ENCODE measurements at places on chromosomes 2 and 18.

DNA sequence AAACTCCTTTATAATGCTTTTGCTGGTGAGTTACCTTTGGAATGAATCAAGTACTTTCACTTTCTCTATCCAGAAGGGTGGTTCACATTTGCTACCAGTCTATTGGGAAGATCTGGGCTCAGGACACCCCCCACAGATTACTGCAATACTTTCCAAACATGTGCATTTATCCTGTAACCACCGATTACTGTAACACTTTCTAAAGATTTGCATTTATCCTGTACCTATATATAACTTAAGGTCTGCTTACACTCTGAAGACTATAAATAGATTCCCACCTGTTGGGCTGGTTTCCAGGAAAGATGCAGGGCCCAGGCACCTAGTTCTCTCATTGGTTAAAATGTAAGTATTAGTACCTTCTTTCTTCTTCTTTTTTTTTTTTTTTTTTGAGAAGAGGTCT lies 113.0 kb upstream of the NEDD4L start:
- DNase-seq: no peak

GRCh38 chr2:59570818-59571217 lies 982.6 kb downstream of the BCL11A start:
- no peak for DNase-seq

DNA sequence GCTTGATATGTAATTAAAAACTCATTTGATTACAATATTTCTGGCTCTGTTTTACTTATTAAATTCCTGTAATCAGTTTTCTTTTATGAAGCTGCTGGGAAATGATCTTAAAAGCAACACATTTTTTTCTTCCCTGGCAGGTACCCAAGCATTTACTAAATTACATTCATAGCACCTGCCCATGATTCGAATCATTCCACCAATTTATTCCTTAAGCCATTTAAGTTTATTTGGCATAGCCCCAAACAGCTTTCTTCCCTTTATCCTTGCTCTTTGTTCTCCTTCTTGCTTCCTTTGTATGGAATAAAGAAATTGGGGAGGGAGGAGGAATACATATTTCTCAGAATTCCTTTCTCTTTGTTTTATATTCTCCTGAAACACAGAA lies 241.3 kb downstream of the AGPS start:
- no peak for DNase-seq

GRCh38 chr2:101337877-101338276 lies 29.4 kb upstream of the RNF149 start:
- no peak for DNase-seq

DNA sequence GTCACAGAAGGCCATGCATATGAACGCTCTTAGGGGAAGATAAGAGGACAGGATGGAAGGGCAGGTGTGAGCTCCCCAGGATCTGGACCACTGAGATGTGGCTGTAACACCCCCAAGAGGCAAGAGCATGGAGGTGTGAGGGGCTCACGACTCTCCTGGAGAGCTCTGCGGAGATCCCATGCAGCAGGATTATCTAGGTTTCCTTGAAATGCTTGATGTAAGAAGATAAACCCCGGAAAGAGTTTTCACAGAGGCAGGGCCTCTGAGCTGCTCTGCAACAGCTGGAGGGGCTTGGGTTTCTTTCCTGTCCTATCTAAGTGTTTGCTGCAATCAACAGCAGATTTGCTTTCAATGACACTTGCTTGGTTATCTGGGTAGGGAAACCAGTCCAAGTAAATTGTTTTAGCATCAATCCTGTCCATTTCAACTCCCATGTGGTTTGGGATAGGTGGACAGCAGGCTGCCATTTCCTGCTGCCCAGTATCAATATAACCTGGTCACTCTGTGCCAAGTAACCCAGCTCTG lies 138.9 kb downstream of the SMAD2 start:
- DNase-seq: no peak

DNA sequence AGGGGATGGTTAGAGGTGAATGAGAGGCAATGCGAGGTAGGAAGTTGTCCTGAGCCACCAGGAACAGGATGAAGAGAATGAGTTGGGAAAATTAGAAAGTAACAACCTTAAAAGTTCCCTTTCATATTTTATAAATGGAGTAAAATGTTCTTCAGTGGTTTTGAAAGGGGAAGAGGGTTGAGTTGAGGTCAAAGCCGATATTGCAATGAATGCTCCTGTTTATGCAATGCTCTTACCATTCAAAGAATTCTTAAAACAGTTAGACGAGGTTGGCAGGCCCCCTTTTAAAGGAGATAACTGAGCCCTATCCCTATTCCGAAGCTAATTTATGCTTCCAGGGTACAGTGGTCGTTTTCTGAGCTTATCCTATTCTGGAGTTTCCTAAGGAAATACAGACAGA lies 2110.3 kb upstream of the CELF4 start:
- DNase-seq: no peak

GRCh38 chr2:205358351-205358815 lies 323.9 kb upstream of the NRP2 start:
- DNase-seq: peak; percentile 21

- no peak for DNase-seq
These were observed 339.2 kb downstream of the EN1 start for GRCh38 chr2:118508282-118508681.

DNA sequence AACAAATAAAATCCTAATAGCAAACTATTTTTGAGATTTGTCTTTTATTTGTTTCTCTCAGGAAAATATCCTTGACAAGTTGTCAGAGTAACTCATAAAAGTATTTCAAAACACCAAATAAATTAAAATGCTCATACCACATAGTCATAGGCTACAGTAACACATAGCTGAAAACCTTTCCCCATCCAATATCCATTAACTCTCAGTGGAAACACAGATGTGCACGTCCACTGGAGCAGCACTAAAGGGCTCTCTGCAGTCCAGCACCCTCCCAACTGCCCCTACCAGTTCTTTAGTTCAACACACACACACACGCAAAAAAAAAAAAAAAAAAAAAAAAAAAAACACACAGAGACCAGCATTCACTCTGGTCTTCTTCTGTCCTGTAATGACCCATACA lies 879 bp upstream of the XDH start:
- DNase-seq: peak; percentile 72

- no peak for DNase-seq
These were observed 441.7 kb upstream of the SMIM21 start for GRCh38 chr18:75869162-75869561.

GRCh38 chr2:216950547-216950946 lies 90.7 kb upstream of the TNP1 start:
- DNase-seq: no peak

- no peak for DNase-seq
These were observed 318.7 kb upstream of the ID2 start for GRCh38 chr2:8363161-8363560.

GRCh38 chr18:9240270-9240669 lies 94.3 kb upstream of the TWSG1 start:
- no peak for DNase-seq

DNA sequence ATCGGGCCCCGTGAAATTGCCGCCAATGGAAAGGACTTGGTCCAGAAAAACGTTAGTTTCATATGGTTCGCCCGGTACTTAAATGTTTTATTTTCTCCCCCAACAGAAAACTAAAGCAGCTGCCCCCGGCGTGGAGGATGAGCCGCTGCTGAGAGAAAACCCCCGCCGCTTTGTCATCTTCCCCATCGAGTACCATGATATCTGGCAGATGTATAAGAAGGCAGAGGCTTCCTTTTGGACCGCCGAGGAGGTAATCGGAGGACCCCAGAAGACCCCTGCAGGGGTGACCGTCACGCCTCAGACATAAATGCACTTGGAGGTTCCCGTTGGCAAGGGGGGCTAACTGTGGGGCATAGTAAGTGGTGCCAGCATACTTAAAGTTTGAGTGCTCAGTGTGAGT lies 742 bp downstream of the RRM2 start:
- no peak for DNase-seq

GRCh38 chr2:80643598-80643997 lies 339.0 kb upstream of the LRRTM1 start:
- no peak for DNase-seq

- DNase-seq: peak; percentile 57
These were observed 51.2 kb downstream of the SPIRE1 start for GRCh38 chr18:12606592-12607315.

GRCh38 chr2:98216616-98217015 lies 129.6 kb upstream of the CNGA3 start:
- no peak for DNase-seq

- no peak for DNase-seq
These were observed 16.3 kb downstream of the NRP2 start for GRCh38 chr2:205698286-205699268.

DNA sequence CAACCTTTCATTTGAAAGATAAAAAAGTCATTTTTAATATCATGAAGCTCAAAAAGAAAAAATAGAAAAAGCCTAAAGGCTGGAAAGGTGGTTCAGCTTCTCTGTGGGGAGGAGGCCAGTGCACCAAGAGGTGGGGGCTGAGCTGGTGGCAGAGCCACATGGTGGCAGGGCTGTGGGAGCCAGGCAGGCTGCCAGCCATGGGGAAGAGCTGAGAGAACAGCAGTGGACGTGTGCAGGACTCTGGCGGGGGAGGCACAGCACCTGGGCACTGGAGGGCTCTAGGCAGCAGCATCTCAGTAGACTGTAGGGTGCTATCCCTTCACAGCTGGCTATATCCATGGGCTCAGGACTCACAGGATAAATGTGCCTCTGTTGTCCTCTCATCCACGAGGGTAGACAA lies 47.8 kb downstream of the STK25 start:
- DNase-seq: no peak

DNA sequence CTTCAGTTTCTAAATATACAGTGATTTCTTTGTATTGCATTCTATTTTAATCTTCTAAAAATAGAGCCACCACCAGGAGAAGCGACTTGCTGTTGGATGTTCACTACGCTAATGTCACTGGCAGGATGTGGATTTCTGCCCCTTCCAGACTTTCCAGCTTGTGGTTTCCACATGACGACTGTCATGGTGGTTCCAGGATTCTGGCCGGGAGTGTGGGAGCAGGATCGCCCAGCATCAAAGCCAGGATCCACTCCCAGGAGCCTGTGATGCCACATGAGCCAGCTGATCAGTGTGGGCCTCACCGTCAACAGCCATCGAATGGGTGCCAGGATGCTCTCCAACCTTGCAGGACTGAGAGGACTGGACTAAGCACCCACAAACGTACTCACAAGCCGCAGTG lies 148.8 kb downstream of the HDAC4 start:
- DNase-seq: no peak

DNA sequence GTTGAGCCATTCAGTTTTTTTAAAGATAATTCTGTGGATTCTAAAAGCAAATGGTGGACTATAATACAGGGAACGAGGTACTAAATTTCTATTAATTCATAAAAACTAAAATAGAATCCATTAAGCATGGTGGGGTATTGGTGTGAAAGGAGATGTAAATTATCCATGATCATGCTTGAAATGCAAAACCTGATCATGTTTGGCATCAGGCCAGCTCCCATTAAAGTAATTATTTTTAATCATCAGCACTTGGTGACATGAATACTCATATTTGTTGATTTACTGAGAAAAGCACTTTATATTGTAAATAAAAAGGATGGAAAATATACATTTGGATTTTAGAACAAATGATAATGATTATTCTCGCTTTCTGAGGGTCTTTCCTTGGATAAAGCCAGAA lies 232.3 kb upstream of the MEIS1 start:
- DNase-seq: no peak

GRCh38 chr18:39713961-39714360 lies 2148.4 kb upstream of the CELF4 start:
- DNase-seq: no peak

DNA sequence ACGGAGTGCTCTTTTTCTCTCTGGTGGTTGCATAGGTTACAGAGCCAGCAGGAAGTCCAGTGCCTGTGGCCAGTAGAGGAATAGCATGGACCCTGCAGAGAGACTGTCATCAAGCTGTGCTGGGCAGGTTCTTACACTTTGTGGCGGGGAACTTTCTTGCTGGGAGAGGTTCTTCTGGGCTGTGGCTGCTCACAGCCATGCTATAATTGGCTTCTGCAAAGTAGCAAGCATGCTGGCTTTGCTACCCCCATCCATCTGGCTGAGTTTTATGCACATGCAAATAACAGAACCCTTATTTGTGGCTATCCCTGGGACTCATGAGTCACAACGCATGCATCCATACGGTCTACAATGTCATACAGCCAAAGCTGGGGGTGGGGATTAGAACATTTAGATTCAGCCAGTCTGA lies 68.9 kb downstream of the PLCL1 start:
- peak; percentile 18 for DNase-seq

DNA sequence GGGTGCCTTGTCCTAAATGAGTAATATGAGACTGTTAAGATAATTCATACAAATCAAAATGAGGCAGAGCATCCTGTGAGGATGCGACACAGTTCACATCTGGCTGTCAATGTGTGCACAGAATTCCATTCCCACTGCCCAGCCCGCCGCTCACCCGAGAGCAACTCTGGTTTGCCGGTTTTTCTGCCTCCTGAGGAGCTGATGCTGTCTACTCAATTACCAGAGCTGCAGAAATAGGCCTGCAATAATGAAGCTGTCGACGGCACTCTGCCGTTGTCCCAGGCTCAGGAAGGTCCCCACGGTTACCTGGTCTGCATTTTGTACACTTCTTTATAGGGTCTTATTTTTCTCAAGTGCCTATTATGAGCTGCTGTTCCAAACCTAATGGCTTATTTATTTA lies 55.7 kb upstream of the LYPD1 start:
- DNase-seq: no peak

DNA sequence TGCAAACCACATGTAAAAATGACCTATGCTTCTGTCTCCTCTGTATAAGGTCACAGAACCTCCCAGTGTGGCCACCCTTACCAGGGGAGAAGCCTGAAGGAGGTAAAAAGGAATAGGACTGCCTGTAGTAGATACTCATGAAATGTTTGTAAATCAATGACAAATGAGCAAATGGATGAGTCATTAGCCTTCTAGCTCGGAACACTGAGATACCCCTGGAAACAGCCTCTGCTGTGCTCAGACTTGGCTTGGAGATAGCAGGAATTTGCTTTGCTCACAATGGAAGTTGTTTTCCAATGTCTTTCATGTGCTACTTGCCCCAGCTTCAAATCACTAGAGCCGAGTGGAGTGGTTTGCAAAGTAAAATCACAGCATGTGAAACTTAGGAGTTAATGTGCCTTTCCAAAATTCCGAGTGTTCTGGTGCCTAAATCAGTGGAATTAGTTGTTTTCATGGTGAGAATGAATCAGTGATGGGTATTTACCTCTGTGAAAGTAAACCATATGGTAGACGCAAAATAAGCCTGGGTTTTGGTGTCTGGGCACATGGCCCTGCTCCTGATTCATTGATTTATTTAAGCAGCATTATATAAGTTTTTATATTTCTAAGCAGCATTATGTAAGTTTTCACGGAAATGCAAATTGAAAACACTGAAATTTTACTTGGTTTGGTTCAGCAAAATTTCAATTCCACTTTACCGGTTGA lies 154.0 kb upstream of the MAP3K20 start:
- DNase-seq: peak; percentile 13

All from AG09309 (cell line).